ENCODE measurements at places on chromosomes 7 and 10.
A peak's percentile ranks its signal among the peaks of the same experiment; 100 is the strongest.

GRCh38 chr10:93080350-93081046 lies 6.8 kb downstream of the CYP26A1 start:
- DNase-seq, result peak; percentile 77

- peak; percentile 79 for DNase-seq
Measured at GRCh38 chr10:79241990-79242619, 105.2 kb upstream of the PPIF start.

GRCh38 chr7:68776326-68776725 lies 821.9 kb upstream of the AUTS2 start:
- DNase-seq, result no peak

DNA sequence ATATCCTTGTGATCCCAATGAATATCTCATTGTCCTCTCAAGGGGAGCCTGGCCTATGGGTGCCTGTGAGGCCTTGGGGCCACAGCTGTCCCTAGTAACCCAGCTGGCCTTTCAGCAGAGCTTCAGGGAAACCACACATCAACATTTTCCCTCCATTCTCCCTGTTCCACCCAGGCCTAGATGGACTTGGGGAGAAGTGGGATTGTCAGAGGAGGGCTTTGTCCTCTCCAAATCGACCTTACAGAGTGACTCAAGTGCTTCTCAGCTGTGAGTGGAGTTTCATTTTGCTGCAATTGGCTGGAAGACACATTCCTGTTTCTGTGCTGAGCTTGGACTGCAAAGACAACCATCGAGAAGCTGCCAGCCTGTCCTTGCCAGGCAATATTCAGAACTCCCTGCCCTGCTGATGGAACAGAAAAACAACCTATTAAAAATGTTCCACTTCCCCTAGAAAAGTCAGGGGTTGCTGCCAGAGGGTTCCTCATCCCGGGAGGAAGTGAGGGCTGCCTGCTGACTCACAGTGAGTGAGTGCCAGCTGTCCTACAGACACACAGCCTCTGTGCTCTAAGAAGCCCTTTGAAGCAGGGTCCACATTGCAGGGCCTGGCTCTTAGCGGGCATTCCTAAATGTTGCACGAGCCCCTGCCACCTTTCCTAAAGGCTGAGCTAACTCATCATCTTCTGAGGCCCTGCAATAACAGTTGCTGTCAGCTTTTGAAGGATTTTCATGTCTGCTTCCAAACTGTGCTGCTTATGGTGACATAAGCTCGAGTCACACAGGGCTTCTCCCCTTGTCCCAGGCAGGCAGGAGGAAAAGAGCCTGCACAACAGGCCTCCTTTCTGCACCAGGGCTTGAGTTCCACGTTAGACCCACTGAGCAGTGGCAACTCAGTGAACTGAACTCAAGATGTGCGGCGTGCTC lies 20.5 kb downstream of the STRA8 start:
- no peak for DNase-seq

DNA sequence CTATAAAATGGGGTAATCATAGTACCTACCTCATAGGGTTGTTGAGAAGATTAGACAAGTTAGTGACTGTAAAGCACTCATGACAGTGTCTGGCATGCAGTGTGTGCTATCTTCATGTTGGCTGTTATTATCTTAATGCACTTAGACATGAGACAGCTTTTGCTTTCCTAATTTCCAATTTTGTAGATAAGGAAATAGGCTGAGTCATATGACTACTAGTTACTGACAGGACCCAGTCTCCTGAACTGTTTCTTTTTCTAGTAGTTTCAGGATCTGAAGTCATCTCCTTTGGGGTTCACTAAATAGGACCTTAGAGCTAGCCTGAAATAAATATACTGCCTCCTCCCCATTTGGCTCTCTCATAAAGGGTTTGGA lies 74.2 kb downstream of the SNX10 start:
- DNase-seq, result no peak

GRCh38 chr10:86671985-86672710 lies 3.8 kb downstream of the LDB3 start:
- peak; percentile 66 for DNase-seq

DNA sequence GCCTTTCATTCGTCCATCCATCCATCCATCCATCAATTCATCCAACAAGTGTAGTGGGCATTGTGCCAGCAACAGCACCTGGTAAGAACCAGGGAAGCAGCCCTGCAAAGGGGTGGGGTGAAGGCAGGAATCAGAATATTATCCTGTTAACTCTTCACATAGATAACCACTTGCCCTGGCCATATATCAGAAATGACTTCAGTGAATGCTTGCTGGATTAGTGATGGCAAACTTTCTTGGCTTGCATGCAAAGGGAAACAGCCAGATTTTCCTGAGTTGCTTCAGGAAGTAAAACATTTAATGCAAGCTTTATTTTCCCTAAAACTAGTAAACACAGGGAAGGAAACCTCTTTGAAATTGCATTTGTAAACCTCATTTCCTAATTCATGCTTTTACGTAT lies 743 bp downstream of the OR2A5 start:
- DNase-seq, result no peak

DNA sequence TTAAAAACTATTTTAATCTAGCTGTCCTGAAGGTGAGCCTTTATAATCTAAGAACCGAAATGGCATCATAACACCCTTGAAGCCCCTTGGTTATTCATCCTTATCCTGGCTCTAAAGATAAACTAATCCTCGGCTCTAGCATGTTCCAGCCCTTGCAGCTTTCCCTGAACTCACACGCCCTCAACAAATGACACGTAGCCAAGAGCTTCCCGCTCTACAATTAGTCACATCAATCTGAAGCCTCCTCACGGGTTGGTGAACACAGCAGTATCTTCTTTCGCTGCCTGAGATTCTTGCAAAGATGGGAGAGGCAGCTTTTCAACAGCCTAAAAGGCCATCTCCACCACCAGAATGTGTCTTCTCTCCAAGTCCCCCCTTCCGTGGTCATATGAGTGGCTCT lies 4.1 kb downstream of the FRMD4A start:
- DNase-seq, result no peak

DNA sequence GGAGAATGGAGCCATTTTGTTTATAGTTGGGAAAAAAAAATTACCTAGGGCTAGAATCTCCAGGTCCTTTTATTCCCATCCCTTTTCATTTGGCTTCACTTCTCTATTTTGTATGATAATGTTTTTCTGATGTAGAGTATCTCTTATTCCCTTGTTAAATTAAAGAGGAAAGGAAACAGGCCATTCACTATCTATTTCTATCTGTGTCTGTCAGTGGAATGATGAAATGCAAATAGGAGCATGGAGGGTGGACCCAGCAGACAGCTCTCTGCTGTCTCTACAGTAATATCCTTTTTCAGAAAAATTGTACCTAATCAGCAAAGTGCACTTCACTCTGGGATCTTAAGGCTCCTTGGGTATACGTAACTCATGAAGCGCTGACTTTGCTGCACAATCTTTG lies 136.0 kb downstream of the SRI start:
- DNase-seq, result no peak

All from ecto neural progenitor cell (in vitro differentiated cells).